Skeletal muscle cell (primary cell): ENCODE measurements at places on chromosomes 6 and 20.

- no peak for DNase-seq
Measured at GRCh38 chr20:35673884-35674283, 9.2 kb upstream of the CPNE1 start.

DNA sequence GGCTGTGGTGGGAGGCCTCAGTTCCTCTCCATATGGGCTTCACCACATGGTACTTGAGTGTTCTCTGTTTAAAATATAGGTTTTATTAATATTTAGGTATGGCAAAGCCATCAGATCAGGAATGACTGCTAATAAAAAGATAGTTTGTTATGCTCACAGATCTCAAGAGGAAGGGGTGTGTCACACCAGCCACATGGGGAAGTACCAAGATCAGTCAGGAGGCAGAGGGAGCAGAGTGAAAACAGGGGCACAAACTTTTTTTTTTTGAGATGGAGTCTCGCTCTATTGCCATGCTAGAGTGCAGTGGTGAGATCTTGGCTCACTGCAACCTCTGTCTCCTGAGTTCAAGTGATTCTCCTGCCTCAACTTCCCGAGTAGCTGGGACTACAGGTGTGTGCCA is 92.1 kb upstream of the GCM1 start:
- no peak for DNase-seq

DNA sequence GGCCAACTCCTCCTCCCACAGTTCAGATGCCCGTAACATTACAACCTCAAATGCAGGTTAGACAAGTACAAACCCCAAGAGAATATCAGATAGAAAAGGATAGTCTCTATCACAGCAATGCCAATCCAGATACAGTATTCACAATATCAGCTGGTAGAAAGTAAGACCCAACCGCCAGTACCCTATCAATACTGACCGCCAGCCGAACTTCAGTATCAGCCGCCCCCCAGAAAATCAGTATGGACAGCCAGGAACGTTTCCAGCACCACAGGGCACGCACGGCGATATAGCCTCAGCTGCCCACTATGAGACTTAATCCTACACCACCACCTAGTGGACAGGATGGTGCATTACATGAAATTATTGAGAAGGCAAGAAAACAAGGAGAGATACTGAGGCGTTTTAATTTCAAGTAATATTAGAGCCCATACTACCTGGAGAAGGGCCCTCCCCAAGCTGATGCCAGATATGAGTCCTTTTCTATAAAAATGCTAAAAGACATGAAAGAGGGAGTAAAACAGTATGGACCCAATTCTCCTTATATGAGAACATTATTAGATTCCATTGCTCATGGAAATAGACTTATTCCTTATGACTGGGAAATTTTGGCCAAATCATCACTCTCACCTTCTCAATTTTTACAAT is 17.6 kb upstream of the EIF2S2 start:
- no peak for DNase-seq

GRCh38 chr6:127119102-127120022 is 891 bp downstream of the RSPO3 start:
- DNase-seq = no peak

GRCh38 chr20:11212272-11212671 is 538.5 kb upstream of the JAG1 start:
- no peak for DNase-seq

DNA sequence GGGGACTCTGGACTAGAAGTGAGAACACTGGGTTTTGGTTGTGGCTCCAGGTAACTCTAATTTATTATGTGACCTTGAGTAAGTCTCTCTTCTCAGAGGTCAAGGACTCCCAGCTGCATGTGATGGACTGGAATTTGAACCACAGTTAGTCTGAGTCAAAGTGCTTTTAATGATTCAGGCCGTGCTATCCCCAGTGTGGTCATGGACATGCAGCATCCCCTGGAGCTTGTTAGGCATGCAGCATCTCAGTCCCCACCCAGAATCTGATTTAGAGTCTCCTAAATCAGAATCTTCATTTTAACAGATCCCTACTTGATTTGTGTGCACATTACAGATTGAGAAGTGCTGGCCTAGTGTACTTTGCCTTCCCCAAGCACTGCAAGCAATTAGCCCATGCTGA is 74.2 kb downstream of the TOX2 start:
- DNase-seq = no peak

GRCh38 chr20:49585585-49586245 is 17.8 kb upstream of the PTGIS start:
- DNase-seq = no peak
